Amygdala (tissue), 56 donors: ENCODE measurements at places on chromosomes 4 and X.

GRCh38 chrX:30538271-30538670, 39.3 kb downstream of the TASL start:
- DNase-seq: no peak

GRCh38 chr4:88382621-88383020, 4.0 kb downstream of the HERC6 start:
- no peak for DNase-seq

- DNase-seq: no peak
These were observed 32.2 kb downstream of the DCK start for GRCh38 chr4:71025654-71026053.

DNA sequence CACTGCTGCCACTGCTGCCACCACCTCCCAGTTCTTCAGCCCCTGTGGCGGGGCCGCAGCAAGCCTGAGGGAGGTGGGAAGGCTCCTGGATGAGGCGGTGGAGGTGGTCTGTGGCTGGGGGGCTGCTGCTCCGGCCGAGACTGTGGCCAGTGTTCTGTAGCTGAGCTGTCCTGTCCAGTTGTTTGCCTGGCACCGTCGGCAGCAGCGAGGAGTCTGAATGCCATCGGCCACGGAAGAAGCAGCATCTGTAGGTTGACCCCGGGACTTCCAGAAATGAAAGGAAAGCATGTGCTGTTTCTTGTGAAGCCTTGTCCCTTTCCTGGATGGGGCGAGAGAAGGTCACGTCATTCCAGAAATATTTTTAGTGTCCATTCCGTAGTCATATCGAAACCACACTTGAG, 3.3 kb downstream of the C4orf54 start:
- DNase-seq: no peak

DNA sequence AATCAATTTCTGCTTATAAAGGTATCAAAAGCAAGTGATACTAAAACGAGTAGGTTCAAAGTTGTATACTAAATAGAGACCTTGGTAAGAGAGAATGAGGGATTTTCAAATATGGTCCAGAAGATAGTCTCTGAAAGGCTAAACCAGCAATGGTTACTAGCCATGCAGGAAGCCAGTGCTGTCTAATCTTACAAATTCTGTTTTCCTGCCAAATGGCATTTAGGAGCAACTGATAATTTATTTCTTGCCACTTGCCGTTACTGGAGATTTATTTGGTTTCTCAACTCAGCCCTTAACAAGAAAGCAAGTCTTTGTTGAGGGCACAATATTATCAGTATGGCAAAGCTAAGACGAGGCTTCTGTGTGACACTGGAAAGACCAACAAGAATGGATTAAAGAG, 47.2 kb downstream of the MAP7D3 start:
- DNase-seq: no peak

- no peak for DNase-seq
These were observed 2.0 kb downstream of the GTPBP6 start for GRCh38 chrX:316351-317325.

DNA sequence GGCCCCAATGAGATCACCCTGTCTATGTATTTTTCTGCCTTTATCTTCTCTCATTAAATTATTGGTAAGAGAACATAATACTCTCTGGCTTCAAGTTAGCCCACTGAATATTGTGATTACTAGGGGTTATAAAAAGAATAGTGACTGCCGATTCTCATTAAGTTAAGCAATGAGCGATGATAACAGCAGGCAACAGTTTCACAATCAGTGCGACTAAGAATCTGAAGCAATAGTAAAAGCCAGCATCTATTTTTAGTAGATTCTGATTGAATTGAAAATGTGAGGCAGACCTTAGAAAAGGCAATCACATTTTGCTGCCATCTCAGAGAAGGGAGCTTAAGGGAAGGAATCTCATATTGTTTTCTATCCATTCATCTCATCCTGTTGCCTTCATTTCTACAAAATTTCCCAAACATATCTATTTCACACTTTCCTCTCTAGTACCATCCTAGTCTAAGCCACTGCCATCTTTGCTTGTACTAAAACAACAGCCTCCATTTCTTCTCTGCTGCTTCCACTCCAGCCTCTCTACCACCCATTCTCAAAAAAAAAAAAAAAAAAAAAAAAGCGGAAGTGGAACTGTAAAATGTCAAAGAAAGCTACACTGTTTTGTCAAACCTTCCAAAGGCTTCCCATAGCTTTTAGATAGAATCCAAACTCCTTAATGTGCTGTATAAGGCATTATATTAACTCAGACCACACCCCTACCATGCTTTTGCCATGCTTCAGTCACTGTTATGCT, 17.4 kb downstream of the GABRA4 start:
- no peak for DNase-seq

GRCh38 chrX:7252013-7252610, 104.2 kb upstream of the PUDP start:
- no peak for DNase-seq

GRCh38 chrX:153928846-153929245, 2.8 kb upstream of the ARHGAP4 start:
- no peak for DNase-seq

GRCh38 chr4:149370785-149371420, 444.7 kb downstream of the IQCM start:
- DNase-seq: no peak

DNA sequence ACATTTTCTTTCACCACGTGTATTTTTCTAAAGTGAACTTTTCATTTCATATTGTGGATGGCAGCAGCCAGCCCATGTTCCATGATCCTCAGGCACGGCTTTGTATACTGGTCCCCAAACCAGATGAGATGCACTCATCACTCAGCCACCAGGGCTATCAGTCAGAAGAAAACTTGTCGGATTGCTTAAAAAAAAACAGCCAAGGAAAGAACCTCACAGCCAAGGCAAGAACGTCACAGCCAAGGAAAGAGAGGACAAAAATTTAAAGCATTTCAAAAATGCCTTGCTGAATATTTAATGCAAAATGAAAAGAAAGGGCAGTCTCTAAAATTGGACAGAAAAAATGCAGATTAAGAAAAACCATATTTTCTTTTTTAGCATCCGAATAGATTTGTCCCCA, 333.3 kb downstream of the PDGFC start:
- DNase-seq: no peak

- no peak for DNase-seq
These were observed 78.4 kb downstream of the GRID2 start for GRCh38 chr4:92382128-92382527.

- no peak for DNase-seq
These were observed 170.1 kb downstream of the ATP10D start for GRCh38 chr4:47654972-47655693.

DNA sequence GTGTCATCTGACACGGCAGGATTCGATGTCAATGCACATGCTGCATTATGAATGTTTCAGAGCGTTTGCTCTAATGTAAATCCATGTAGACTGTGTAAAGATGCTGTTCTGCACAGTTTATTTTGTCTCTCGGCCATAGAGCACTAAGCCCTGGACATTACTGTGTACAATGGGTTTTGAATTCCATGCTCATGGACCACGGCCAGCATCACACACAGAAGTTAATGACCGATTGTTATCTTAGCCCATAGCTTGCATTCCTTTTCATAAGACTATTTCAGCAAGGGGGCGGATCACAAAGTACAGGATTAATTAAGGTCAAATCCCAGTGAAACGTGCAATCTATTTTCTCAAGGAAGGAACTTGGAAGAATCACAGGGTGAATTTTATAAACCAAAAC, 286.1 kb upstream of the TENM3 start:
- DNase-seq: no peak

DNA sequence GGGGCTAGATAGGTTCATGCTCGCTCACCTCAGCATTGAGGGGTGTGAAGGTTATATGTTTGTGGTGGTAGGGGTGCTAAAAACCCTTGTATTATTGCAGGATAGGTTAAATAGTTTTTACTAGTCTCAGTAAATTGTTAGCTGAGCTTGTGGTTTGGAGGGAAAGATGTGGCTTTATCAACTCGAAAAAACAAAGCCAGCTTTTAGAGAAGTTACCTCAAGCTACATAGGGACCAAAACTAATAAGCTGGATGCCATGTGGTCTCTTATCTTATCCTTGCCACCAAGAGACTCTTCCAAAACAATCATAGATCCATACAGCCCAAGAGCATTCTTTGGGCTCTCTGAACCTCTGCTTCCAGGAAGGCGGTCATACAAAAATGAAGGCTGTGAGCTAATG, 29.2 kb downstream of the MSN start:
- DNase-seq: no peak

- DNase-seq: no peak
These were observed 951.7 kb upstream of the LCORL start for GRCh38 chr4:18973296-18973695.

DNA sequence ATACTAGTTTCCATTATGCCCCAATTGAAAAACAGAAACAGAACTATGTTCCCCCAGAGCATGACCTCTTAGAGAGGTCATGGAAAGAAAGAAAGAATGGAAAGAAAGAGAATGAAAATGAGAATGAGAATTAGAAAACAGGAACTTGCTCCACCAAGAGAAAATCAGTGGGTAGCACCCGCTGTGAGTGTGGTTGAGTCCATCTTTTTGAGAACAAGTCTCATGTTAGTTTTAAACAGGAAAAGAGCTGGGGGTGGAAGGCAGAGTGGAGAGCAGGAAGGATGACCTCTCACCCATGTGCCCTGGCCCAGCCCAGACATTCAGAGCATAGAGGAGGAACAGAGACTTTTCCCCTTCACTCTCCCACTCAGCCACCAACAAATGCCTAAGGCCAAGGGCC, 4.9 kb downstream of the GSX2 start:
- no peak for DNase-seq

DNA sequence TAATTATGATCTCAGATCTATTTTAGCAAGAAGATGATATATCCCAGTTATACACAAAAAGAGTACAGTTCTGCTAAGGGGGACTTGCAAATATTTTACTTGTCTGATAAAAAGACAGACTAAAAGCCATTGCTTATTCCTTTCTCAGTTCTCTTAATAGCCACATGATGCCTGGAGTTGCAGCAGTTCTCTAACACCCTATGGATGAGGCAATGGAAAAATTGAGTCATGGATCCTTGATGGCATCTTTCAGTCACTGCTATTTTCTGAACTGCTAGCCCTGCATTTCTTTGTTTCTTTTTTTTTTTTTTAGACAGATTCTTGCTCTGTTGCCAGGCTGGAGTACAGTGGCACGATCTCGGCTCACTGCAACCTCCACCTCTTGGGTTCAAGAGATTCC, 1956.7 kb downstream of the C4orf33 start:
- DNase-seq: no peak

GRCh38 chr4:84494076-84494475, 5.0 kb downstream of the NKX6-1 start:
- DNase-seq: no peak

DNA sequence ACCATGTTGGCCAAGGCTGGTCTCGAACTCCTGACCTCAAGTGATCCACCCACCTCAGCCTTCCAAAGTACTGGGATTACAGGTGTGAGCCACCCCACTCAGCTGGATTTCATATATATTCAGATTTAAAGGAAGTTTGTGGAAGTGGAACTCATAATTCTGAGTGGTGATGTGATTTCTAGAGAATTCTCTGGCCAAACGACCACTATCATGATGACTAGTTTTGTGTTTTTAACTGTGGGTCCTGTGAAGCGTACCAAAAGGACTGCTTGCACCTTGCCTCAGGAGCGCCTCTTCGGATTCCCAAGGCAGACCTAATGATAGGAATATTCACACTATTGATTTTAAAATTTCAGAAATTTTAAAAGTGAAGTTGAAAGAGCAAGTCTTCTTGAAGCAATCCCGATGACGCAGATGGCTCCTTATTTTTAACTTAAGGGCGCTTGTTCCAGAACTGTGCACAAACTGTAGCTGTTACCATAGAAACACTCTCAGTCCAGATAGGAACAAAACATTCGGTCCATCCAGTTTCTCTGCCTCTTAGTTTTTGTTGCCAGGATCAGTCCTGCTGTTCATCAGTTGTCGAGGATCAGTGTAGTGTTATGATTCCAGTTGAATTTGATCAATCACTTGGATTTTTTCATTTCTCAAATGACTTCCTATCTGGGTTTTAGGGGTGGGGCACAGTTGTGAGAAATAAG, 51.7 kb upstream of the CLCN4 start:
- DNase-seq: no peak

GRCh38 chrX:15298780-15299179, 16.7 kb downstream of the ASB11 start:
- no peak for DNase-seq

DNA sequence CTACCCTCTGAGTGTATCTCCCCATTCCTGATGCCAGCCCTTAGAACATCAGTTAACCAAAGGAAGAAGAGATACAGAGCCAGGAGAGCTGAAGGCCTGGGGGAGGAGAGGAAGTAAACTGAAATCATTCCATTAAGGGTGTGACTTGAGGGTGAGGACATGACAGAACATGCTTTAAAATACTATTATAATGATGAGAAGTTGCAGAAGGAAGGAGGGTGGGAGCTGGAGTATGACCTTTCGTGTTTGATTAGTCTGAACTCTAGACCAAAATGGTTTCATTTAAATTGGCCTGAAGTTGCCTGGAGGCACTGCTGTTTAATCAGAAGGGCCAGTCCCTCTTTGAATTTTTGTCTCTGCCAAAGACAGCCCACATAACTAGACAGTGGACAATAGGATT, 11.4 kb downstream of the INTS6L start:
- no peak for DNase-seq

GRCh38 chrX:69107231-69107739, 58.0 kb downstream of the PJA1 start:
- no peak for DNase-seq

DNA sequence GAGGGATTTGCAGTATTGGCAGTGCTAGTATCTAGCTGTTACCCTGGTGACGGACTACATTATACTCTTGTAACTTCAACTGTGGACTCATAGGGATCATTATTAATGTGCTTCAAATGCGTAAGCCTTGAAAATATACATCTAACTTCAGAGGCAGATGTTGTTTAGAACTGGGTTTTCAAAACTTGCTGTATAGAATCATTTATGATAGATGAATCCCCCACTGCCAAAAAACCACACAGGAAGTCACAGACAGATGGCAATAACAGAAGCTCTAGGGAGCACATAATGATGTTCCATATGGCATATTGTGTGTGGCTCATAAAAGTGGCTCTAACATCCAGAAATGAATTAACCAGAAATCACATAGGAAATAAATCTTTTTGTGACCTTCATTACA, 62.3 kb upstream of the RELL1 start:
- no peak for DNase-seq

- no peak for DNase-seq
These were observed 3.4 kb downstream of the FOXO4 start for GRCh38 chrX:71098951-71099506.

- DNase-seq: no peak
These were observed 1178.9 kb upstream of the DIAPH2 start for GRCh38 chrX:95505721-95506120.

GRCh38 chr4:24778464-24779225, 16.7 kb upstream of the SOD3 start:
- DNase-seq: no peak

DNA sequence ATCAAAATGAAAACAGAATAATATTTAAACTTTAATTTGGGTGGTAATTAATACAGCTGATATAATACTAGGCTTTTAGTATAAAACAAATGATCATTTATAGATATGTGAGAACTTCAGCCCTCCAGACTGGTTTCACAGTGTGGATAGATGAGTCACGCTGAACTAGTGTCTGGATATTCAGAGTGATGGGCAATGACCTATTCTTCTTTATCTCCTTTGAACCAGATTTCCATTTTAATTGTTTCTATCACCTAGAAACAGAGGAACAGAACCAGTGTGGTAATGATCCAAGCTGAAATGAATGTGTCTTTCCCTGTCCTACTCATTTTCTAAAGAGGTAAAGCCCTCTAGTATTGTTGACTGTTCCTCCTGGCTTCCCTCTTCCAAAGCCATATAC, 155.2 kb upstream of the GK2 start:
- no peak for DNase-seq

- no peak for DNase-seq
These were observed 483.3 kb downstream of the PRR32 start for GRCh38 chrX:127302841-127303240.
